Right kidney (tissue), 9 donors: ENCODE measurements at places on chromosomes 16 and 17.

DNA sequence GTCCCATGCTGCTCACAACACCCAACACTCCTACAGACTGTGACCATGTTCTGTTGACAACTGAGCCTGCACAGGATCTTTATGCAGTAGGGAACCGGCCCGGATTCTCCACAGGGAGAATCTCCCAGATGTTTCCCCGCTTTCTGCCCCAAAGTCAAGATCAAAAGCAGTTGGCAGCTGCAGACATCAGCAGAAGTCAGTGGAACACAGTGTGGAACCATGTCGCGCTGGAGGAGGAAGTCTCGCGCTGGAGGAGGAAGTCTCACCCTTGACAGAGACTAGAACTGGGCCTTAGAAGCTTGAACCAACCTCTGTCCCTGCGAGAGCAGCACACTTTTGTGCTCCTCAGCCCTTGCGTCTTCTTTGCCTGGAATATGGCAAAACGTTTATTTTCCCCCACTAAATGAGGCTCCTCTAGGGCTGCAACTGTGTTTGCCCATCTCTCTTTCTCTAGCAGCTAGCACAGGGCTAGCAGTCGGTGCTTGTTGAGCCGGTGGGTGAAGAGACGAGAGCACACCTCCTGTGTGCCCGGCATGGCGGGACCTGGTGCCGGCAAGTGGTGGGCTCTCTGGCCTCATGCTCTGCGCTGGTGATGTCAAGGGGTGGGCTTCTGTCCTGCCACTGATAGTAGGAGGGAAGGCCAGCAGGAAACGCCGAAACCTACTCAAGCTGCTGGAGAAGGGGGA lies 2.1 kb upstream of the MRC2 start:
- DNase-seq: no peak

- no peak for DNase-seq
Observed at GRCh38 chr16:65061935-65062518, 59.8 kb downstream of the CDH11 start.

DNA sequence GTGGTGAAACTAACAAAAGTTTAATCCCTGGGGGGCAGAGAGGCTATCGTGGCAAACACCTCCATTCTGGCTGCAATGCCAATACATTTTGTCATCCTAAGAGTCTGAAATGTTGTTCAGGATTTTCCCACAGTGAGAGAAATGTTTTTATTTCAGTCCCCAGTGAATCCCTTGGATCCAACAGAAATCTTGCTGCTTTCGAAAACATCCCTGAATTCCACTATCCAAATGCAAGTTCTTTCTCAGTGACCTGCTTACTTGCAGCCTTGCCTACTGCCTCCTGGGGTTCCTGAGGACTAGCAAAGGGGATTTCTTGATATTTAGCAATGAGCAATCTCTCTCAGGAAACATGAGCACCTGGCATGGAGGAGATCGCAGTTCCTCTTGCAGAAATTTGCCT lies 202.1 kb upstream of the IRX3 start:
- no peak for DNase-seq

DNA sequence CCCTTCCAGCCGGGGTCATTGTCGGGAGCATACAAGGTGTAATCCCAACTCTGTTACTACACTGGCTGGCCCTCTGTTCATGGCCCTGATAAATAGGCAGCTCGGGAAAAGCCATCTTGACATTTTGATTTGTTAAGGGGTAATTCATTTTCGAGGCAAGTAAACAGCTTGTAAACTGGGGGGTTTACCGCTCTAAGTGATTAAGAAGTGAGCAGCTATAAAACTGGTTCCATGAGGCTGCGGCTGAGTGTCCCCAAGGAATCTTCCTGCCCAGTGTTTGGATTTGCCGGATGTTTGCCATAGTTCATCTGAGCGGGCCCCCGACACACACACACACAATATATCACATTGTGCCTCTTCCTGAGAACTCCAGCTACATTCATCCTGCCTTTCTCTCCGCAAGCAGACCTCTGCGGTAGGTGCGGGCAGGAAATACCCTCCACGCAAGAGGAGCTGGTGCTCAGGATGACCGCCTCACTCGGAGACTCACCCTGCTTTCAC lies 92.2 kb downstream of the SOCS1 start:
- DNase-seq: peak; percentile 53

GRCh38 chr16:53458635-53459034 lies 24.4 kb downstream of the RBL2 start:
- no peak for DNase-seq

DNA sequence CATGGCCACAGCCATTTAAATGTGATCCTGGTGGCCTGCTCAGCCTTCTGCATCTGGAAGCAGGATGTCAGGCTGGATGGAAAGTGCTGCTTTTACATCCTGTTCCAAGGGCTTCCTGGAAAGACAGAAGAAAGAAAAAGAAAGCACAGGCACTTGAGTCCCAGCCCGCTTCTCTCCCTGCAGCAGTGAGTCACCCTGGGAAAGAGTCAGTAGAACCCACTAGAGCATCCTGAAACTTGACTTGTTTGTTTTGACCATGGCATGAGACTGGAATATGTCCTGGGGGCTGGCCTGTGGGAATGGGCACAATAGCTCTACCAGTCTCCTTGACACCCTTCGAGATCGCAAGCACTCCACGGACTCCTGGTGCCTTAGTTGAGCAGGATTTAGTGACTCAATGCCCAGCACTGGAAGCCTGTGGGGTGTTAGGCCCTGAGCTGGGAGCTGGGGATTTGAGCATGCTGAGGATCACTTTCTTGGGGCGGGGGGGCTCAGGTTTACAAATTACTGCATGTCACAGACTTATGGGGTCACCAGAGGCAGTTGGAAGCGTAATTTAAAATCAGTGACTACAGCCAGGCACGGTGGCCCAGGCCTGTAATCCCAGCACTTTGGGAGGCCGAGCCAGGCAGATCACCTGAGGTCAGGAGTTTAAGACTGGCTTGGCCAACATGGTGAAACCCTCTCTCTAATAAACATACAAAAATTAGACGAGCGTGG lies 22.1 kb upstream of the GNA13 start:
- no peak for DNase-seq

- DNase-seq: no peak
Observed at GRCh38 chr16:69094501-69094900, 11.0 kb upstream of the HAS3 start.

GRCh38 chr16:65710107-65710506 lies 588.2 kb upstream of the CDH11 start:
- DNase-seq: no peak

DNA sequence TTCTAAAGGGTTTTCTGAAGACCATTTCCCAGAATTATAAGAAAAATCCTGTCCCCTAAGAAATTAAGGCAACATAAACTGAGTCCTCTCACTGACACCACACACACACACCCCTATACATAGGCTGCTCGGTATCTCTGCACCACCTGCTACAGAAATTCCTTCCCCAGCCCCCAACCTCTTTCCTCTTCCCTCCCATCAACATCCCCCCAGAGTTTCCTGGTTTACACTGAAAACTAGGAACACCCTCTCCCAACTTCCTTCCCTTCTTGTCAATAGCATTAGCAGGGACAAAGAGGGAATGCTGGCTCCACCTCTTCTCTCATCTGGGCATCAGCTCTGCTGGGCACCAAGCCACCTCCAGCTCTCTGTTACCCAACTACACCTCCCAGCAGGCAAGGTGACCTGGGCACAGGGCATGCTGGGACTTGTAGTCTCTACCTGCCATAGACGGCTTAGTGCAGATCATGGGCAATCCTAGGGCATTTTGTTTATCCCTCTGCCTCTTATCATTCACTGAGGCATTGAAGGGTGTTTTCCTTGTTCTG lies 15.7 kb downstream of the CAVIN1 start:
- no peak for DNase-seq

DNA sequence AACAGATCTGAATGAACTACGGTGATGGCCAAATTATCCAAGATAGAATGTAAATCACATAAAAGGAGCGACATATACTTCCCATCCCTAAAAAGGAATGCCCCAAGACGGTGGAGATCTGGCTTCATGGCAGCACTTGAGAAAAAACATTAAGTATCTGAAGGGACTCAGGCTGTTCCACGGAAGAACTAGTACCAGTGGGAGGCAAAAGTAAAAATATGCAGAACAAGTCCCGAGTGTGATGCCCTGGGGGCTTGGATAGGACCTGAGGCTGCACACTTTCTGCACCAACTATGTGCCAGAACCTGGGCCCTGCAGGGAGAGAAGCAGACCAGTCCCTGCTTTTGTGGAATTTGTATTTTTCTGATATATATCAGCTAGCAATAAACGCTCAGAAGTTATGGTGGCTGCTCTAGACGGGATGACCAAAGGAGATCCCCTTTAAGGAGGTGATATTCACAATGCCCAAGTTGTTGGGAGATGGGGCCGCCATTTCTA lies 539 bp upstream of the CKLF start:
- DNase-seq: no peak

DNA sequence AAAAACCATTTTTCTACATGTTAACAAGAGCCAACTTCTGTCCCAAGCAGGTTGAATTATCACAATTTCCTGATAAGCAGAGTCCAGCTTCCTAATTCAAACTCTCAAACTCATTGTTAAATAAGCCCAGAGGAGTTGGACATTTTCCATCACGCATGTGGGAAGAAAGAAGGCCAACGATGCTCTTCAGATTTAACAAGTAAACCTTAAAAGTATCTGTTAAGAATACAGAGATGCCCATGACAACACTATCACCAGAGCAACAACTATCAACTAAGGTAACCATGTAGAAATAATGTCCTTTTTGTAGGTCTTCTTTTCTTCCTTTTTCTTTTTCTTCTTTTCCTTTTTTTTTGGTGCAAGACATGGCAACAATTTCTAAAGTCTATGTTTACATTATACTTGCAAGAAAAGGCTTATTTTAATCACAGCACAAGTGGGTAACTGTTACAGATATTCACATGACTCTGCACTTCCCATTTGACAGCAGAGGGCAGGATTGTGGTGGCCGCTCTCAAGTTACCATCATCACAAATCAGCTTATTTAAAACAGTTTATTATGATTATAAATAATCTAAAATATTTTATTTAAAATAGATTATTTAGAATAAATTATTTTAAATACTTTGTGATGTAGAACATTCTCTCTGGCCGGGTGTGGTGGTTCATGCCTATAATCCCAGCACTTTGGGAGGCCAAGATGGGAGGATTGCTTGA lies 35.7 kb upstream of the DHRS7B start:
- DNase-seq: no peak

DNA sequence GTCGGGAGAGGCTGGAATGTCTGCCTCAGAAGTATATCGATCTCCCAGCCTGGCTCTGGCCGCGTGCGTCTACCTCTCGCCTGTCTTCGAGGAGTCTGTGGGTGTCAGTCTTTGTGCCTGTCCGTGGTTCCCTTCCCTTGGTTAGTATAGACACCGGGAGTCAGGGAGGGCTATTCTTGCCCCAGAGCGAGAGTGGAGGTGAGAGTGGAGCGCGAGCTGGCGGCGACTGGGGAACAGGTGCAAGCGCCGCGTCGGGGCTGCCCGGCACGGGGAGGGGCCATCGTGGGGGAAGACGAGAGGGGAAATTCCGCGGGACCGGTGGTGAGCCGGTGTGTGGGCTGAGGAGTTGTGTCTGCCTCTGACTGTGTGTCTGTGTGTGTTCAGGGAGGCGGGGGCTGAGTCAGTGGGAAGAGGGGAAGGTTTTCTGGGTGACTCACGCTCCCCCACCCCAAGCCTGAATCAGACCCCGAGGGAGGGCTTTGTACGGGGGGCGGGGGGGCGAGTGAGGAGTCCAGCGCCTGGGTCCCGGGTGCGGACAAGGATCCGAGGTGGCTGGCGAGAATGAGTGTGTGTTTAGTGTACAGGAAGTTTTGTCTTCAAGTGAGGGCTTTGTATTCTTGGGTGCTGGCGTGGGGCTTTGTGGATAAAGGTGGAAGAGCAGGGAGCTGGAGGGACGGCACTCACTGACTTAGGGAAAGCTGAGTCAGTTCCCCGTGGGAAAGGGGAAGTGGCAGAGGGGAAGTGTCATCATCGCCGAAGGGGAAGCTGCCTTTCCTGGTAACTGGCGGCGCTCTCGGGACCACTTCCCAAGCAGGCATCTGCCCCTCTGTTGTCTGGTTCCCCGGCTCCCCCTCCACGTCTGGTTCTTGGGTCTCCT lies 8.6 kb downstream of the KDM6B start:
- peak; percentile 88 for DNase-seq

DNA sequence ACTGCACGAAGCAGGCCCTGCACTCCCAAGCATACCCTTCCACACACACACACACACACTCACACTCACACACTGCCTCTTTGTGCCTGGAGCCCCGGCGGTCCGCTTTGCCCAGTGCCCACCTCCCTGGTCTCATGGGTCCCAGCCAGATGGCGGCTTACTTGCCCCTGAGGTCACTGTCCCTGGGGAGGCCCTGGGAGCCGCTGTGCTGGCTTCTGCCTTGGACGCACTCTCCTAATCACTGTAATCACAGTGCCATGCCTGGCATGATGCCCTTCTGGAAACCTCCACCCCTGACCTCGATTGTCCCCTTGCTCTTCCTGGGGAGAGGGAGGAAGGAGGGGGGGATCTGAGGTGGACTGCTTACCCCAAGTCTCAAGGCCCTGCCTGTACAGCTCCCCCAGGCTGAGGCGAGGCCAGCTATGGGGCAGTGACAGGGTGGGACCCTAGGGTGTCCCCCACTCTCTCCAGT lies 36.0 kb downstream of the ARHGAP23 start:
- DNase-seq: no peak

GRCh38 chr17:56230660-56231059 lies 77.4 kb downstream of the ANKFN1 start:
- no peak for DNase-seq

DNA sequence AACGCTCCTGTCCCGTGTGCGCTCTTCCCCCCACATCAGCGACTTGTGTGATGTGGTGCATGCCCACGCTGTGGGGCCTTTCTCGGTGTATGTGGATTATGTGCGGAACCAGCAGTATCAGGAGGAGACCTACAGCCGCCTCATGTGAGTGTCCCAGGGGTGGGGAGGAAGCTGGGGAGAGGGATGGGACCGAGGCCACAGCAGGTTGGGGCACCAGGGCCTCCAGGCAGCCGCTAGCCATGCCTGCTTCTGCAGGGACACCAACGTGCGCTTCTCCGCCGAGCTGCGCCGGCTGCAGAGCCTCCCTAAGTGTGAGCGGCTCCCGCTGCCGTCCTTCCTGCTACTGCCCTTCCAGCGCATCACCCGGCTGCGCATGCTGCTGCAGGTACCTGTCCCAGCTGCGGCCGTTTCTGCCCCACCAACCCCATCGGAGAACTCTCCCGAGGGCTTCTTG lies 5.8 kb downstream of the ARHGEF15 start:
- peak; percentile 46 for DNase-seq

DNA sequence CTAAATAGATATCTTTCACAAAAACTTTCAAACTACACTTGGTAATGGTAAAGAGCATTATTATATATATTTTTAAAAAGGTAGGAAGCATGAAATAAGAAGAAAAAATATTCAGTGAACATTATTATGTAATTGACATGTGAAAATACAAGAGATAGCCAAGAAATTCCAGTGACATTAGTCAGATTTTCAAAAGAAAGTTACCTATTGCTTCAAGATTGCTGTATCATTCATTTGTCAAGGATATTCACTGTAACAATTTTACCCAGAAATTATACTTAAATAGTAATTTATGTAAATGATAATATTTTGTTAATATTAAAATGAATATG lies 350.2 kb downstream of the KIF2B start:
- DNase-seq: no peak

GRCh38 chr16:12009462-12009861 lies 32.9 kb downstream of the SNX29 start:
- no peak for DNase-seq
